Vagina (tissue), 2 donors: ENCODE measurements at places on chromosomes 16 and 17.

DNA sequence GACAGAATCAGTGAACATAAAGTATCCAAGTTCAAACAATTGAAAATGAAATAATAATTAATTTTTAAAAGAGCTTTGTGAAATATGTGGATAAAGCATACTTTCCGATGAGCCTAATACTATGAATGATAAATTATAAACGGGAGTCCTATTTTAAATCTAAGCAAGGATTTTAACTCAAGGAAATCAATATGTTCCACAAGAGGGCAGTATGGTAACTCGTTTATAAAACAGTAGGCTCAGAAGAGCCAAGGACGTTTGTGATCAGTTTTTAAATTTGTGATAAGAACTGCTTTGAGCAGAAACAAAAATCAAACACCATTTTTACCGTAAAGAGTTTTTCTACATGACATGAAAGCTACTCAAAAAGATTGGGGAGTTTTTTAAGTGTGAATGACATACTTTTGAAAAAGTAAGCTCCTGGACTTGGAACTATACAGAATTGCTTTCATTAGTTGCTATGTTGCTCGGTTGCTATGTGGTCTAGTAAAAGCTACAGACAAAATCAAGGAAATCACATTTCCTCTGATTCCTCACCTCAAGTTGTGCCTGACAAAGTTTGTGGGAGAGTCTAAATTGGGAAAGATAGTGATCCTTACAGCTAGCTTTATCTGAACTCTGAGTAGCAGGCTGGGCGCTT is 11.8 kb upstream of the TEKT1 start:
- no peaks in the 10 kb centered on the region for H3K36me3 ChIP-seq
- DNase-seq, result no peak
- H3K27ac ChIP-seq, result no peak overlapping the region
- H3K4me1 ChIP-seq, result no peaks in the 10 kb centered on the region
- H3K27me3 ChIP-seq, result no peaks in the 10 kb centered on the region
- H3K4me3 ChIP-seq, result no peak overlapping the region

GRCh38 chr16:17777408-17777863 is 306.7 kb upstream of the XYLT1 start:
- no peak for DNase-seq
- no peaks in the 10 kb centered on the region for H3K36me3 ChIP-seq
- no peaks in the 10 kb centered on the region for H3K27me3 ChIP-seq
- no peak overlapping the region for H3K4me3 ChIP-seq
- H3K27ac ChIP-seq, result no peak overlapping the region
- peaks cover 6% of the 10 kb centered on the region for H3K4me1 ChIP-seq

DNA sequence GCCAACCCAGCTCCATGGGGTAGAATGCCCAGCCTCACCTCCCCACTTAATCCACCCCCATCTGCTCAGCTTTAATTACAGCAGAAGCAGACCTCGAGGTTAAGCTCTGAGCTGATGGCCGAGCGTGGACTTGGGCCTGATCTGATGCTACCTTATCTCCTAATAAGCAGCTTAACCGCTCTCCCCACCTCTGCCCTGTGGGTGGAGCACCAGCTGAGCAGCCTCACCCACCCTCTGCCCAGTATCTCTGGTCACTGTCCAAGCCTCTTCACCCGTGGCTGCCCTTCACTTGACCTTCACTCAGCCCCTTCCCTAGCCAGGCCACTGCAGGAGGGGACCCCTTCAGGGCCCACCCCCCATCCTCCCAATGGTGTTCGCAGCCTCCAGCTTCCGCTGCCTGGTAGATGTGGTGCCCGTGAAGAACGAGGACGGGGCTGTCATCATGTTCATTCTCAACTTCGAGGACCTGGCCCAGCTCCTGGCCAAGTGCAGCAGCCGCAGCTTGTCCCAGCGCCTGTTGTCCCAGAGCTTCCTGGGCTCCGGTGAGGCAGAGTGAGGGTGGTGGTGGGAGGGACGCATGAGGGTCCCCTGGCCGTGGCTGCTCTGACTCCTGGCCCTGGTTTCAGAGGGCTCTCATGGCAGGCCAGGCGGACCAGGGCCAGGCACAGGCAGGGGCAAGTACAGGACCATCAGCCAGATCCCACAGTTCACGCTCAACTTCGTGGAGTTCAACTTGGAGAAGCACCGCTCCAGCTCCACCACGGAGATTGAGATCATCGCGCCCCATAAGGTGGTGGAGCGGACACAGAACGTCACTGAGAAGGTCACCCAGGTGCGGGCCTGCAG is 6.8 kb downstream of the KCNH6 start:
- H3K36me3 ChIP-seq, result no peaks in the 10 kb centered on the region
- no peak for DNase-seq
- no peaks in the 10 kb centered on the region for H3K4me1 ChIP-seq
- H3K27ac ChIP-seq, result no peak overlapping the region
- H3K27me3 ChIP-seq, result no peaks in the 10 kb centered on the region

- H3K4me1 ChIP-seq, result no peaks in the 10 kb centered on the region
- H3K27me3 ChIP-seq, result no peaks in the 10 kb centered on the region
- no peak for DNase-seq
- no peak overlapping the region for H3K27ac ChIP-seq
Observed at GRCh38 chr17:58640202-58640601, 51.6 kb downstream of the TEX14 start.

GRCh38 chr17:9230346-9230745 is 209.0 kb downstream of the NTN1 start:
- H3K27me3 ChIP-seq, result no peaks in the 10 kb centered on the region
- peaks cover 52% of the 10 kb centered on the region for H3K4me1 ChIP-seq
- DNase-seq, result no peak

DNA sequence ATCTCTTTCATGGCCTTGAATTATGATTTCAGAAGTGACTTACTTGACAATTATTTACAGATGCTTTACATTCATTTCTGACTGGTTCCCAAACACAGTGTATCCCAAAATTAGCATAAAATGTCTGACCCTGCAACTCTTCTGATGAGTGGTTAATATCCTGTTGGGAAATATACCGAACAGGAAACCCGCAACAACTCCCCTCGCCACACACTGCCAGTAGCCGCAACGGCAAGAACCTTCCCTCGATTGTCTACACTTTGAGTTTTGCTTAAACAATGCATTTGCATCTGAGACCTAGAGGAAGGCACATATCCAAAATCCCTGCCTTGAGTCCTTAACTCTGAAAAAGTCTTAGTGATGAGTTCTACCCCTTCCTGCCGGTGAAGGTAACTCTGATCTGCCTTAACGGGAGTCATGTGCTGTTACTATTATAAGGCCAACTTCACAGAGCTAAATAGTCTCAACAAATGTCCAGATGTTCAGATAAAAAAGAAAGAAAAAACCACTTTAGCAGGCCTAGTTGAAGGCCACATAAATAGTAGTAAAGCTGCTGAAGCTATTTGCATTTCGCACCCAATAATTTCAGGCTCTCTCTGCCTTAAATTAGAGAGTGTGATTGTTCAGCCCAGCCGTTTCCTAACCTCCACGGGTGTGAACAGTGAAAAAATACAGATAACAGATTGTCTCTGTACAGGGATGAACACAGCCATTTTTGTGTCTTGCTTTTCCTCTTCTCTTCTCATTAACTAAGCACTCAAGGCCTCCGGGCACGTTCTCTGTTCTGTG is 321.1 kb downstream of the HS3ST3B1 start:
- no peaks in the 10 kb centered on the region for H3K27me3 ChIP-seq
- peaks cover 22% of the 10 kb centered on the region for H3K4me1 ChIP-seq
- H3K36me3 ChIP-seq, result no peaks in the 10 kb centered on the region
- peak overlapping the region; percentile 47 for H3K27ac ChIP-seq
- no peak overlapping the region for H3K4me3 ChIP-seq
- no peak for DNase-seq

GRCh38 chr16:66658143-66658859 is 38.2 kb downstream of the CMTM4 start:
- H3K4me3 ChIP-seq, result no peak overlapping the region
- DNase-seq, result no peak
- H3K36me3 ChIP-seq, result no peaks in the 10 kb centered on the region
- H3K4me1 ChIP-seq, result peaks cover 31% of the 10 kb centered on the region
- H3K27ac ChIP-seq, result no peak overlapping the region

- DNase-seq, result no peak
- H3K36me3 ChIP-seq, result no peaks in the 10 kb centered on the region
- no peaks in the 10 kb centered on the region for H3K27me3 ChIP-seq
- no peak overlapping the region for H3K27ac ChIP-seq
- no peaks in the 10 kb centered on the region for H3K4me1 ChIP-seq
Observed at GRCh38 chr16:63978240-63978639, 1143.6 kb downstream of the CDH11 start.

- no peak overlapping the region for H3K4me3 ChIP-seq
- no peak overlapping the region for H3K27ac ChIP-seq
- no peak for DNase-seq
- no peaks in the 10 kb centered on the region for H3K27me3 ChIP-seq
Observed at GRCh38 chr16:19142939-19143598, 25.0 kb upstream of the SYT17 start.

- peaks cover 10% of the 10 kb centered on the region for H3K4me1 ChIP-seq
- H3K27ac ChIP-seq, result peak overlapping the region; percentile 69
- no peaks in the 10 kb centered on the region for H3K36me3 ChIP-seq
- peak; percentile 95 for DNase-seq
- no peak overlapping the region for H3K4me3 ChIP-seq
Observed at GRCh38 chr17:64315032-64315490, 52.0 kb upstream of the TEX2 start.

- DNase-seq, result peak; percentile 32
- no peak overlapping the region for H3K4me3 ChIP-seq
- no peaks in the 10 kb centered on the region for H3K4me1 ChIP-seq
- no peaks in the 10 kb centered on the region for H3K36me3 ChIP-seq
- no peak overlapping the region for H3K27ac ChIP-seq
- no peaks in the 10 kb centered on the region for H3K27me3 ChIP-seq
Observed at GRCh38 chr16:9706217-9706836, 475.9 kb downstream of the GRIN2A start.

GRCh38 chr16:66405057-66405783 is 21.9 kb upstream of the BEAN1 start:
- no peaks in the 10 kb centered on the region for H3K27me3 ChIP-seq
- H3K4me3 ChIP-seq, result no peak overlapping the region
- H3K4me1 ChIP-seq, result no peaks in the 10 kb centered on the region
- DNase-seq, result no peak
- H3K36me3 ChIP-seq, result no peaks in the 10 kb centered on the region

DNA sequence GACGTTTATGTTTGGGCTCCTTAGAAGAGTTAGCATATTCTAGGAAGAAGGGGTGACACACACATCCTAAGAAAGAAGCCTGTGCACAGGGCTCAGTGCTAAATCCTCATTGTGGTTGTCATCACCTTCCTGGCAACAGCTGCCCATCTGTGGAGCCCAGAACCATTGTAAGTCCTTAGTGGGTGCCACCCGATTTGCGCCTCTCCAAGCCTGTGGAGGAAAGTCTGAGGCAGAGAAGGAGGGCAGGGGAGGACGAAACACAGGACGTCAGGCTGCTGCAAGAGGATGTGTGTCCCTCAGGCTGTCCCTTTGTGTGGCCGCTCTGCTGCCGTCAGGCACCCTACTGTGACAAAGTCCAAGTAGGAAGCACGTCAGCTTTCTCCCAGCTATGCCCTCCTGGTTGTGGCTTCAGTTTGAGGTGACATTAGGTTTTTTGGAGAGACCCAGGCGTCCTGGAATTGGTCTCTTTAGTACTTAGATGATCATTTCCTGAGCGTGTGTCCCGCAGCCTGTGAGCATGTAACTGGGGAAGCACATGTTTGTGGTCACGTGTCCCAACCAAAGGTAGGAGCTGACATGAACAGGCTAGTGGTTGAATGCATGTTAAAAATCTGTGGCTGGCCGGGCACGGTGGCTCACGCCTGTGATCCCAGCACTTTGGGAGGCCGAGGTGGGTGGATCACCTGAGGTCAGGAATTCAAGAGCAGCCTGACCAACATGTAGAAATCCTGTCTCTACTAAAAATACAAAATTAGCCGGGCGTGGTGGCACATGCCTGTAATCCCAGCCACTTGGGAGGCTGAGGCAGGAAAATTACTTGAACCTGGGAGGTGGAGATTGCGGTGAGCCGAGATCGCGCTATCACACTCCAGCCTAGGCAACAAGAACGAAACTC is 10.7 kb downstream of the CLUAP1 start:
- H3K4me1 ChIP-seq, result no peaks in the 10 kb centered on the region
- H3K36me3 ChIP-seq, result no peaks in the 10 kb centered on the region
- no peak for DNase-seq
- no peak overlapping the region for H3K27ac ChIP-seq

DNA sequence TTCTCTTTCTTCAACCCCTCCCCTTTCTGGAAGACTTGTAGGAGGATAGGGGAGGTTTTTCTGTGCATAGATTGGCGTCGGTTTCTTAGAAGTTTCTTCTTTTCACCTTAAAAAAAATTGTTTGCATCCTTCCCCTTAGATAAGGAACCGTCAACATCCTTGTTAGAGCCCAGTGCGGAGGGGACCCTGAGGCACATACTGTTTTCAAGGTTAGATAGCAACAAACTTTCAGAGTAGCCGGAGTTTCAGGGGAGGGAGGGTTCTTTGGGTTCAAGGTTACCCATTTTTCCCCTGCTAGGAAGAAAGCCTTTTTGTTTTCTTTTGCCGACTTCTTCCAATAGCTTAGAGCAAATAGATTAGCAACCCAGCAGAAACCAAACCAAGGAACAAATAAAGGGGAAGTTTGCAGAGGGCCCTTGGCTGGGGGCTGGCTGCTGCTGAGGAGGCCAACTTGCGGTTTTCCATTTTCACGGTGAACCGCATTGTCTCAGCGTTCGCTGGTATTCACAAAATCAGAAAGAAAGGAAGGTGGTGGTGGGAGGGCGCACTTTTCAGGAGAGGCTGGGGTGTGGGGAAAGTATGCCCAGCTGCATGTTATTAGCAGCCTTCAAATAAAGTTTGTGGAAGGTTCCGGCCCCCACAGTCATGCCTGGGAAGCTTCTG is 28.8 kb downstream of the MSI2 start:
- no peak for DNase-seq
- H3K27ac ChIP-seq, result no peak overlapping the region
- no peak overlapping the region for H3K4me3 ChIP-seq
- peaks cover 10% of the 10 kb centered on the region for H3K4me1 ChIP-seq

GRCh38 chr16:165539-166374 is at the start of gene HBM:
Gene HBM (plus strand): TSS chr16:165978. CDS start chr16:165998, 20 bp downstream.
- H3K4me3 ChIP-seq, result peak within 1 kb of the TSS; percentile 32
- H3K27me3 ChIP-seq, result peaks cover 26% of the 10 kb centered on the region
- H3K27ac ChIP-seq, result no peak within 1 kb of the TSS
- peaks cover 16% of the 10 kb centered on the region for H3K4me1 ChIP-seq

GRCh38 chr16:66502020-66502913 is 47.7 kb downstream of the TK2 start:
- H3K36me3 ChIP-seq, result no peaks in the 10 kb centered on the region
- peak overlapping the region; percentile 69 for H3K27ac ChIP-seq
- H3K27me3 ChIP-seq, result no peaks in the 10 kb centered on the region

DNA sequence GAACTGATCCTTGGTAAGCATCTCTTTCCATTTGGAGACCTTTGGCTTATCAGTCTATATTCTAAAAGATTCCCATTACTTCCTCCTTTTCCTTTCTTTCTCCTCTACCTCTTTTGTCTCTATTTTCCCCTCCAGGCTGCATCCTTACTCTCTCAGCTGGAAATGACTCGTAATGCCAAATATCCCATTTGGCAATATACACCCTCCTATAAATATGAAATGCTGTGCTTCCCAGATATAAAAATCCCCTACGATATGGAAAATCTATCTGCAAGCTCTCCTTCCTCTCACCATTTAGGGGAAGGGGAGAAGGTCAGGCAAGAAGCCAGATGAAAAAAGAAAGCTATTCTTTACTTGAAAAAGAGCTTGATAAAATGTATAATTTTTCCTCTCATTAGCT is 39.9 kb downstream of the XPO6 start:
- H3K27ac ChIP-seq, result no peak overlapping the region
- H3K36me3 ChIP-seq, result peaks cover 4% of the 10 kb centered on the region
- no peaks in the 10 kb centered on the region for H3K27me3 ChIP-seq
- no peak for DNase-seq

GRCh38 chr17:44979426-44979995 is 11.4 kb upstream of the C1QL1 start:
- H3K4me3 ChIP-seq, result no peak overlapping the region
- no peaks in the 10 kb centered on the region for H3K27me3 ChIP-seq
- DNase-seq, result no peak
- peaks cover 46% of the 10 kb centered on the region for H3K4me1 ChIP-seq
- H3K27ac ChIP-seq, result peak overlapping the region; percentile 78
- no peaks in the 10 kb centered on the region for H3K36me3 ChIP-seq
